IPS DF 19.7 (cell line): ENCODE measurements at places on chromosomes 2 and 18.

DNA sequence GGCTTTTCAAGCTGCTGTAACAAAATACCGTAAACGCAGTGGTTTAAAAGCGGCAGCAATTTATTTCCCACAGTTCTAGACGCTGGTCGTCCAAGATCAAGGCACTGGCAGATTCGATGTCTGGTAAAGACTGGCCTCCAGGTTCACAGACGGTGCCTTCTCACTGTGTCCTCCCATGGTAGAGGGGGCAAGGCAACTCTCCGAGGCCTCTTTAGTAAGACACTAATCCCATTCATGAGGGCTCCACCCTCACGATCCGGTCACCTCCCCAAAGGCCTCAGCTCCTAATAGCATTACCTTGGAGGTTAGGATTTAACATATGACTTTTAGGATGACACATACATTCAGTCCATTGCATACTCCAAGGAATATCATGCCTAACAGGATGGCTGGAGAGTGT lies 117.2 kb downstream of the SH3RF3 start:
- no peak for DNase-seq

DNA sequence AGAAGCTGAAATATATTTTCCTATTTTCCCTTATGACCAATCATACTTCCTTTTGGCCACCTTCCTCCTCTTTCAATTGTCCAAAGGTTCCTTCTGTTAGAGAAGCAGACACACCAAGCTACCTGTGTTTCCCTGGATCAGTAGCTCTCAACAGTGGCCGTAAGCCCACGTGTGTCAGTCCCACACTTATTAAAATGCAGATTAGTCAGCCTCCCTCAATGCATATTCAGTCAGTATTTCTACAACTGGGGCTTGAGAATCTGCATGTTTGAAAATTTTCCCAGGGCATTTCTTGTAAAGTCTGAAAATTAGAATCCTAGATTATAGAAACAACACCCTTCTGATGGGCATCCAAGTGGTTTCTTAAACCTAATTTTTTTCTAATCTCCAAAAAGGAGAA lies 54.0 kb upstream of the ITPRID2 start:
- no peak for DNase-seq

DNA sequence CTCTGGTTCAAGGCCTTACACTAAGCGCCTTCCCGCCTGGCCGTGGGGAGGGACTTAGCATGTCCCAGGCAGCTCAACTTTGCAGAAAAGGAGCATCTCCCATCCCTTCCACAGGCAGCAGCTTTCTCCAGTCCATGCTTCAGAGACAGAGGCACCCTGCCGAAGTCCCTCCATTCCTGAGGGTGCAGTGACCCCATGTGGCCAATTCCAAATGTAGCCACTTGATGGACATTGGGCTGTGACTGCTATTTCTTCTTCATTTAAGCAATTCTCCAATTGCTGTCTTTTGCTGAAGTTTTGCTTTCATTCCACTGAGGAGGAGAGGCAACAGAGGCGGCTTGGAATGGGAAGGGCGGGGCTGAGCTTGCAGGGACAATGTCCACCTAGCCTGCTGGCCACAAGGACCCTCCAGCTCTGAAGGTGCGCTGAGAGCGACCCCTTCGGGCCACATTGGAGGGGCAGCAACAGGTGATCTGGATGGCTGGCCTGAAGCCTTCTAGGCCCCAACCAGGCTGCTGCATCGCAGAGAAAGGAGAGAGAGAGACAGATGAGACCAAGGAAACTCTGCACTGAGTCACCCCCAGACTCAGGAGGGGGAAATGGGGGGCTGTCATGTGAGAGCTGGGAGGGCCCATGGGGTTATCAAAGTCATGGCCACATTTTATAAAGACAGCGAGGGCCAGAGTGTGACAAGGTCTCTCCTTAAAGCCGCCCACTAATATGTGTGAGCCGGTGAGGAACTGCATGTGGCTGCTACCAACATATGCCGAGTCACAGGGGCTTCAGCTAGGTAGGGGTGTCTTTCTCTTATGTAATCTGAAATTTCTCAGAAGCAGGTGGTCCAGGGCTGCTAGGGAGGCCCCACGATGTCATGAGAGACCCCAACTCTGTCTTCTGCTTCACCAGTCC lies 61.3 kb downstream of the LONRF2 start:
- no peak for DNase-seq

DNA sequence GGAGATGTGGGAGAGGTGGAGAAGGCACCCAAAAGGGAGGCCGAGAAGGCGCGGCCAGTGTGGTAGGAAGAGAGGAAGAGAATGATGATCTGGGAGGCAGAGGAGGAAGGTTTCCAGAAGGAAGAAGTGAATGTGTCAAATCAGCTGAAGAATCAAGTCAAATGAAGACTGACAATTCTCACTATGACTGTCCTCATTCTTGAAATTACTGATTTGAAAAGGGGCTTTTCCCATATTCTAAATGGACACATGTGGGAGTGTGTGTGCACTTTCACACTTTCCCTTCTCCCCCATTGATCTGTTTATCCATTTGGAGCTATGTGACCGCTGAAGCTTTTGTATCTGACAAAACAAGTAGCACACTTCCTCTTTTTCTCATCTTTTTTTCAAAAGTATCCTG lies 6.1 kb downstream of the AFF3 start:
- DNase-seq, result no peak

DNA sequence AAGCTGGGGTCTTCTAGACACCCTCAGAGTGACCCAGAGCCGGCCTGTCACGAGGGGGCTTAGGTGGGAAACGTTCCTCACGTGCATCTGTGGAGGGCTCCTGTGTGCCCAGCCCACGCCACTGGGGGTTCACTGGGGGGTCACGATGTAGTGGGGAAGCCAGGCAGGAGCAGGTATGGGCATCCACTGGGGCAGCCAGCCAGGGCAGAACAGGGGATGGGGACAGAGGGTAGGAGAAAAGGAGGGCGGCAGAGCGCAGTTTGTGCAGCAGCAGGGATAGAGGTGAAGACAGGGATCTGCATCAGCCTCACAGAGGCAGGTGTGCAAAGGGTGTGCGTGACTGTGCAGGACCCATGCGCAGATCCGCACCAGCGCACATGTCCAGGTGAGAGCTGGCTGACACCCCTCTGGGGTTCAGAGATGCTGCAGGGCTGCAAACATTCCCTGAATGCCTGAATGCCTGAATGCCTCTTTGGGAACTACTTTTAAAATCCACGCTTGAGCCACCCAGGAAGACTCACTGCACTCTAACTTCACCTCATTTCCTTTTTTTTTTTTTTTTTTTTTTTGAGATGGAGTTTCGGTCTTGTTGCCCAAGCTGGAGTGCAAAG lies 10.0 kb downstream of the PNKD start:
- DNase-seq, result no peak

GRCh38 chr2:182066400-182067087 lies 80.9 kb downstream of the PPP1R1C start:
- DNase-seq, result no peak

- no peak for DNase-seq
Measured at GRCh38 chr2:67642046-67642382, 244.9 kb downstream of the ETAA1 start.
